Colonic mucosa (tissue), 4 donors: ENCODE measurements at places on chromosomes 2 and 18. TPM values are rescaled to one million over a fixed set of nuclear protein-coding genes. Genes with fewer than 3 reads are reported as not detected.
A peak's percentile ranks its signal among the peaks of the same experiment; 100 is the strongest.

GRCh38 chr18:44679056-44679913, 1.4 kb upstream of the SETBP1 start:
- peak; percentile 88 for DNase-seq

DNA sequence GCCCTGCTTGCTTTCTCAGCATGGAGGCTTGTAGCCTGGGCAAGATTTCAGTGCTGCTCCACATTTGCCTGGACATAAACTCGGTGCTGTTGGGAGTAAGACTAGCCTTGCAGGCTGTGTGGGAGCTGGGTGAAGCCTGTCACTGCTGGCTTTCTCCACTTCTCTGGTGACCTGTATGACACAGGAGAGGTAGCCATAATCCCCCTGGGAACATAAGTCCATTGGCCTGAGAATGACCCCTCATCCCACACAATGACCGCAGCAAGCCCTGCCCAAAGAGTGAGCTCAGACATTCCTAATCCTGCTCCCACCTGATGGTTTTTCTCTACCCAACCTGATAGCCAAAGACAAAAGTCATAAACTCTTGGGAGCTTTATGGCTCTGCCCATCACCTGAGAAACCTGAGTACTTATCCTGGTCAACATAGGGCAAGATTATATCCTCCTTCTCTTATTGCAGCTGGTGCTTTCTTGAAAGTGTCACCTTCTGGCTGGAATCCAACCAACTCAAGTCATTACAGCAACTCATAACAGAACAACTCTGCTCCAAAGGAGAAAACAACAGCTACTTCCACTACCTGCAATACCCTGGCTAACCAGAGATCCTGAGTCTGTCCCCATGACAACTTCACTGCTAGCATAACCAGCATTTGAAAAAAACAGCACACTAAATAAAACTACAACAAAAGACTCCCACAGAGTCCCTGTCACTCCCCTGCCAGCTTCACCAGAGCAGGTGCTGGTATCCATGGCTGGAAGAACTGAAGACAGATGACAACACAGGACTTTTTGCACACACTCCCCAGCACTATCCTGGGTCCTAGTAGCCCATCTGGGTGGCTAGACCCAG, 834.4 kb upstream of the DDX18 start:
- DNase-seq: no peak

- DNase-seq: no peak
Observed at GRCh38 chr2:167424803-167425755, 536.8 kb downstream of the XIRP2 start.

GRCh38 chr2:217204358-217204757, 344.5 kb upstream of the TNP1 start:
- DNase-seq: no peak

TRAPPC12 gene
- 91.5 TPM for total RNA-seq

- DNase-seq: no peak
Observed at GRCh38 chr2:238910751-238911351, 63.0 kb downstream of the TWIST2 start.
